Inflammatory macrophage treated with lipopolysaccharide for 4 hours (primary cell): ENCODE measurements at places on chromosomes 1 and 21.

DNA sequence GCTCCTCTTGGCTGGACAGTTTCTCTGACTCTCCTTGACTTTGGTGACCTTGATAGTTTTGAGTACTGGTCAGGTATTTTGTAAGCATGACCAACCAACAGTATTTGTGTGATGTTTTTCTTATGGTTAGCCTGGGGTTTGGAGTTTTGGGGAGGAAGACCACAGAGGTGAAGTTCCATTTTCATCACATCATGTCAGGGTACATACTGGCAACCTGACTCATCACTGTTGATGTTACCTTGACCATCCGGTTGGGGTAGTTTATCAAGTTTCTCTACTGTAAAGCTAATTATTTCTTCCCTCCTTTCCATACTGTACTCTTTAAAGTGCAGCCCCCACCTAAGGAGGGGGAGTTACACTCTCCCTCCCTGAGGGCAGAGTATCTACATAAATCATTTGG is 13.4 kb downstream of the OSCP1 start:
- no peak for DNase-seq

DNA sequence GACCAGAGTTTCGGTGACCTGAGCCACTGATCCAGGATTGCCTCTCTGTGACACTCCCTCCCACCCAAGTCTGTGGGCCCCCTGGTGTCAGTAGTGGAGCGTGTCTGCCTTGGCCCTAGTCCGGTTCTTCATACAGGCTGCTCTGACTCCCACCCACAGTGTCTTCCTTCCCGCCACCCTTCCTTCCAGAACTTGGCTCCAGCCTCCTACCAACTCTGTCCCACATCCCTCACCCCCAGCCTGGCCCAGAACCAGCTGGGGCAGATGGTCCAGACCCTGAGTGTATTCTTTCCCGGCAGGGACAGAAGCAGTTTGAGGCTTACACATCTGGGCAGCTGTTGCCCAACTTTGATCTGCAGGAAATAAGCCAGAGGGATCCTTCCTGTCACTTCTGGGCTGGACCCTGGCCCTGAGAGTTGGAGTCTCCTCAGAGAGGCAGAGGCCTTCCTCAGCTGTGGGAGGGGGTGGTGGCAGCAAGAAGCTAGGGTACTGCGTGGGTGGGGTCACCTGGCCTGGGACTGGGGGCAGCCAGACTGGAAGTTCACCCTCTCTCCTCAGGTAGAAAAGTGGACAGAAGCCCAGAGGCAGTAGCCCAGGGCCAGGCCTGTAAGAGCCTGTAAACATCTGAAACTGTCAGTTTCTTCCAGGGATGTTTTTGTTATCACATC is 43.1 kb upstream of the EPS8L3 start:
- no peak for DNase-seq

DNA sequence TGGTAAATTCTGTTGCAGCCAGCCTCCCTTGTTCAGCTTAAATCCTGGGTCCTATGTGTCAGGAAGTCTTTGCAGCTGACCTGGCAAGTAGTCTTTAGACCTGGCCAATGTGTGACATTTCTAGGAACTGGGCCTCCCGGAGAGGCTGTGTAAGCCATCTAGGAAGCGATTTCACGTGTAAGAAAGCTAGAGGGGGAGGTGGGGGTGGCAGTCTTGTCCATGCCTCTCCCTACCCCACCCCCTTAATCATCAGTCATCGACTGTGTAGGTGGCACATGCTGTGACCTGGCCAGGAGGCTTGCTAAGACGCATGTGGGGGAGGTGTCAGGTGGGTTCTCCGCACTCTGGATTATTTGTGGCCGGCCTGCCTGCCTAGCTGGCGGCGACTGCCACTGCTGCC is 8.4 kb downstream of the C1orf226 start:
- no peak for DNase-seq

DNA sequence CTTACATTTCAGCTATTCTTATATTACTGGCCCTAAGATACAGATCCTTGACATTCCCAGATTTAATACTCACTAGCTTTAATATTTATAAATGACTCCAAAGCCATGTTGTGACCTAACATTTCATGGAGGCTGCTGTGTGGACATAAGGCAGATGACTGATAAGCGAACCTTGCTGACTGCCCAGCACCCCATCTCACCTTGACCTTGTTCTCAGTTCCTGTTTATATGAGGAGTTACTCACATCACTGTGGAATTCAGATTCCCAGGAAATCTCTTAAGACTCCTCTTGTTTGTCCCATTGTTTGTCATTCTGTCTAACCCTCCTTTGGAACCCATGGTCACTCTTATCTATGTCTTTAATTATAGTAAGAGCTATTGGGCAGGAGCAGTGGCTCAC is 21.9 kb downstream of the RAB3B start:
- no peak for DNase-seq

- DNase-seq = no peak
These were observed 10.2 kb downstream of the DMRTB1 start for GRCh38 chr1:53469373-53469772.

- no peak for DNase-seq
These were observed 42.1 kb downstream of the NRIP1 start for GRCh38 chr21:15022608-15023261.

DNA sequence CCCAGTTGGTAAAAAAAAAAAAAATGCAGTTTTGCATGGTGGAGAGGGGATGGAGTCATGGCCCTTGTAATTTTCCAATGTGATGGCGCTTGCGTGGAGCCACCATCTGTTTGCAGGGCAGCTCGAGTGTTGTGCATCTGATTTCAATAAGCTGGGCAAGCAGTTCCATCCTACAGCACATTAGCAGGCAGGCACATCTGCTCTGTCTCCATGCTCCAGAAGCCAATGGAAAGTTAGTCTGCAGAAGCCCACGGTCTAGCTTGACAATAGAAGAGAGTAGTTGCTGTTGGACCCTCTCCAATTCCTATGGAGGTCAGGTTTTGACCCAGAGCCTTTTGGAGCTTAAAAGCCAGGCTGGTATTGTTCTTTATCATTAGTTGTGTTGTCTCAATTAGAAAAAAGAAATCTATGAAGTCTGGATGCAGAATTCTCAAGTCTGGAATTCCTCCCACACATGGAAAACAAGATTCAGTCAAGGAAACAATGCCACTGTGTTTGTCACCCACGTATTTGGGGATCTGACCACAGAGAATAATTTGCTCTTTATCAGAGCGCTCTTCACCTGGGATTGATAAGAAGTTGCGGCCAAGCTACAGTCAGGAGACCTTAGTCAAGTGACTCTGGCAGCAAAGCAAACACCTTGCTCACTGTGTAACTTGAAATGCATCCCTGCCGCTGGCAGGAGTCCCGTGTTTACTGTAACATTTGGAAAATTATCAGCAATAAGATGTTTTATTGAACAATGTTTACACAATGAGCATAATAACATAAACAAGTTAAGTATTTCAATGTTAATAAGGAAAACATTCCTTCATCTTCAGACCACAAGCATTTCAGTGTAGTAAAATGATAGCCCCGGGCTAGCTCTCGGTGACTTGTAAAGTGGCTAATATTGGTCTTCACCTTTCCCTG is 20.7 kb downstream of the NGF start:
- no peak for DNase-seq

DNA sequence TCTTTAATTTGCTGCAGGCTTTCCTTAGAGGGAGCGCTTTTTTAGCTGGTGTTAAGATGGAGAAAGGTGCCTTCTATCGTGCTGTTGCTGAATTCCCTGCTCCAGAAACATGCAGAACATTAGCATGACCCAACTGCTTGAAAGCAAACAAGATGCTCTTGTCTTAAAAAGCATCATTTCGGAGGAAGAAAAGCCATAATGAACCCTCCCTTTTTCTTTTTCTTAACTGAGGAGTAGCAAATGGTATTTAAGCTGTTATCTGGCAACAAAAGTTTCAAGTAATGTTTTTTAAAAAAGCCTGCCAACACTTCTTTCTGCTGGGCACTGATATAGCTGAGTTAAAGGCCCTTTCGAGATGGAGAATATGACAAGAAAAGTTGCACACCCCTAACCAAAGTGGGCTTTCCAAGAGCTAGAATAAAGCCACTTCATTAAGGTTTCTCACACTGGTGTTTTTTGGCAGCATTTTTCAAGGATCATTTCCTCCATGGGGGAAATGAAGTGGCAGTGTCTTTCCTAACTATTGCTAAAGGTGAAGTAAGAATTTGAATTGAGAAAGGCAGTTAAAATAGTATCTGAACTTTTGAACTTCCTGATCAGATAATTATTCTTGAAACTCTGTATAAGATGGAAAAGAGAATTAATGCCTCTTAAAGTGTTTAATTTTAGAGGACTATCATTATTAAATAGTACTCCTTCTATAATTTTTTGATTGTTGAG is 38.8 kb downstream of the ST6GALNAC5 start:
- peak; percentile 69 for DNase-seq

- DNase-seq = no peak
These were observed 590 bp downstream of the CNN3 start for GRCh38 chr1:94926126-94926914.

- DNase-seq = no peak
These were observed 80.9 kb downstream of the IER5 start for GRCh38 chr1:181169281-181169865.

DNA sequence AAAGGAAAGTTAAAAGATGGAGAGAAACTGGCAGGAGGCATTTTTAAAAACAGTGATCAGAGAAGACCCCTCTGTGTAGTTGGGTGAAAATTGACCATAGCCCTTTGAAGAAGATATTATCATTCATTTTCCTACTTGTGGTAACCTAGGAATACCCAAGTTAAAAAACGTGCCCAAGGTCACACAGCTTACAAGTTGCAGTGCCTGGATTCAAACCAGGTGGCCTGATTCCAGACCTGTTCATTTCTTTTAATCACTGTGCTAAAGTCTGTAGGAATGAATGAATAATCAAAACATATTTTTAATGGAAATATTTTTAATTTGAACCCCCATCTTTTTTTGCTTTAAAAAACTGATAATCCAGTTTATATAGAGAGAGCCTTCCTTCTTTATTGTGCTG is 35.6 kb downstream of the MARK1 start:
- DNase-seq = no peak

GRCh38 chr1:168485048-168485447 is 58.7 kb downstream of the XCL2 start:
- peak; percentile 30 for DNase-seq

- DNase-seq = peak; percentile 27
These were observed 123.5 kb downstream of the TIAM1 start for GRCh38 chr21:31220575-31220974.

DNA sequence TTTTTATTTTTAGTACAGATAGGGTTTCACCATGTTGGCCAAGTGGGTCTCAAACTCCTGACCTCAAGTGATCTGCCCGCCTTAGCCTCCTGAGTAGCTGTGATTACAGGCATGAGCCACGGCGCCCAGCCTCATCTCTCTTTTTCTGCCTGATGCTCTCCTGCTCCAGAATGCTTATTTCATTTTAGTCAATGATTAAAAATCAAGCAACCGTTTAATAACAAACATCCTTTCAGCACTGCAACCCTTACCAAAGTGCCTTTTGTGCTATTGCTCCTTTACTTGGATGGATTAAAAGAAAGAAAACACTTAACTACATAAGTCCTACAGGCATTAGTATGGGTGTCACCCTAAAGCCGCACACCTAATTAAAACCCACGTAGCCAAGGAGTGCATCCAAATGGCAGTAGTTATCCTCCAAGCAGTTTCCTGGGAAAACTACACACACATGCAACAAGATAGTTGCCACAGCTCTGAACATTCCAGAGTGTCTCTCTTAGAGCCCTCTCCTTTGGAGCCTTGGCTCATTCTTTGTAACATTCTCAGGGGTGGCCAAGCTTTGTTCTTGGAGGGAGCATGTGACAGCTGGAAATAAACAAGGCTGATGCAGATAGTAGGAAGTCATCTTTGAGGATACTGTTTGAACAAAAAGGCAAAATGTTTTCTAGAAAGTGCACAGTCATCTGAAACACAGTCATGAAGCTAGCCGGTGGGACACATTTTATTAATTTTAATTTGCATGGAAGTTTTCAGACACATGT is 51.2 kb downstream of the KCNJ15 start:
- DNase-seq = no peak

GRCh38 chr1:156577550-156577949 is 2.0 kb upstream of the TTC24 start:
- no peak for DNase-seq

- DNase-seq = peak; percentile 11
These were observed 191.8 kb upstream of the TMEM51 start for GRCh38 chr1:14961661-14962267.

- peak; percentile 15 for DNase-seq
These were observed 17.1 kb downstream of the ARHGEF16 start for GRCh38 chr1:3471356-3472087.

- DNase-seq = no peak
These were observed 41.7 kb downstream of the PKP1 start for GRCh38 chr1:201324821-201325677.

DNA sequence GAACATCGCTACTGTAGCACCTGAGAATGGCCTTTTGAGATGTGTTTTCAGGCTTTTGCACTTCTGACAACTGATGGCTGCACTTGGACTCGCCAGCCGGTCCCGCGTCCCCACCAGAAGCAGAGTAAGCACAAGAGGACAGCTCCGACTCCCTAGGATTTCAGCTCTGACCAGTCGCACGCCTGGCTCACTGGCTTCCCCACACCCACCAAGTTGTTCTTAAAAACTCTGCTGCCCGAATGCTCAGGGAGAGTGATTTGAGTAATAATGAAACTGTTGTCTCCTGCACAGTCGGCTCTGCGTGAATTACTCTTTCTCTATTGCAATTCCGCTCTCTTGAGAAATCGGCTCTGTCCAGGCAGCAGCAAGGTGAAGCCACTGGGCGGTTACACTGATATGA is 40.2 kb upstream of the NLRP3 start:
- DNase-seq = no peak

- DNase-seq = no peak
These were observed 9.7 kb downstream of the TMEM81 start for GRCh38 chr1:205074513-205074912.

- DNase-seq = peak; percentile 69
These were observed 83.8 kb downstream of the RHOU start for GRCh38 chr1:228818928-228819630.

- no peak for DNase-seq
These were observed 42.7 kb downstream of the SGIP1 start for GRCh38 chr1:66576645-66577044.

DNA sequence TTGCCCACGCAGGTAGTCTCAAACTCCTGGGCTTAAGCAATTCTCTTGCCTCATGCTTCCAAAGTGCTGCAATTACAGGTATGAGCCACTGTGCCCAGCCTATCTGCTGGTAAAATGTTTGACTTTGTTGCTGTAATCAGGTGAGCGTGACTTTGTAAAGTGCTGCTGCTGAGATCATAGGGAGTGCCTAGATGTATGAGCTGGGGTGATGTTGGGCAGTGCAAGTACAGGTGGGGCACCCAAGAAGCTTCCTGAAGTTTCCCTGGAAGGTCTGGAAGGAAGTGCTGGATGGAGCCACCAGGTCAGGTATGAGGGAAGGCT is 43.1 kb downstream of the KIF21B start:
- DNase-seq = no peak

GRCh38 chr1:92516574-92516973 is 29.8 kb upstream of the GFI1 start:
- no peak for DNase-seq

GRCh38 chr21:34933609-34934335 is 115.3 kb downstream of the RUNX1 start:
- peak; percentile 93 for DNase-seq

GRCh38 chr1:182484531-182485257 is 34.7 kb downstream of the RGSL1 start:
- peak; percentile 2 for DNase-seq
